Naive B cell (primary cell): ENCODE measurements at places on chromosomes 3 and 15.
A peak's percentile ranks its signal among the peaks of the same experiment; 100 is the strongest.

- H3K4me1 ChIP-seq, result peaks cover 11% of the 10 kb centered on the region
- H3K4me3 ChIP-seq, result no peak overlapping the region
- H3K27ac ChIP-seq, result no peak overlapping the region
- H3K36me3 ChIP-seq, result peaks cover 6% of the 10 kb centered on the region
- DNase-seq, result no peak
These were observed 52.3 kb downstream of the CTNNB1 start for GRCh38 chr3:41251593-41251992.

DNA sequence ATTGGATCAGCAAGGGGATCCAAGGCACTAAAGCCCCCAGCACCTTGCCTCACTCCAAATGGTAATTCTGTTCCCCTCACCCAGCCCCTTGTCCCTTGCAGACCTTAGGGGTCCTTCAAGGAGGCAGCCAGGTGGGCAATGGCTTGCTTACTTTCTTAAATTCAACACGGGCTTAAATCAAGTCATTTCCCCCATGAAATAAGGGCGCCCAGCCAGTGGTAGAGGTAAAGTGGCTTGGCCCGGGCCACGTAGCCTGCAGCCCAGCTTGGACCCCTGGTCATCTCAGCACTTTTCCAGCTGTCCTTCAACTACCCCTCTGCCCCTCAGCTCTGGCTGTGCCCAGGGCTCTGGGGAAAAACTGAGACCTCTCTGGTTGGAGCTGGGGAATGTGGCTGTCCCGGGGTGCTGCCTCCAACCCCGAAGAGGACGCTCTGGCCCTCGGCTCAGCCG is 1.2 kb downstream of the PSTPIP1 start:
- peaks cover 38% of the 10 kb centered on the region for H3K4me1 ChIP-seq
- peak overlapping the region; percentile 95 for H3K27ac ChIP-seq
- H3K27me3 ChIP-seq, result no peaks in the 10 kb centered on the region

DNA sequence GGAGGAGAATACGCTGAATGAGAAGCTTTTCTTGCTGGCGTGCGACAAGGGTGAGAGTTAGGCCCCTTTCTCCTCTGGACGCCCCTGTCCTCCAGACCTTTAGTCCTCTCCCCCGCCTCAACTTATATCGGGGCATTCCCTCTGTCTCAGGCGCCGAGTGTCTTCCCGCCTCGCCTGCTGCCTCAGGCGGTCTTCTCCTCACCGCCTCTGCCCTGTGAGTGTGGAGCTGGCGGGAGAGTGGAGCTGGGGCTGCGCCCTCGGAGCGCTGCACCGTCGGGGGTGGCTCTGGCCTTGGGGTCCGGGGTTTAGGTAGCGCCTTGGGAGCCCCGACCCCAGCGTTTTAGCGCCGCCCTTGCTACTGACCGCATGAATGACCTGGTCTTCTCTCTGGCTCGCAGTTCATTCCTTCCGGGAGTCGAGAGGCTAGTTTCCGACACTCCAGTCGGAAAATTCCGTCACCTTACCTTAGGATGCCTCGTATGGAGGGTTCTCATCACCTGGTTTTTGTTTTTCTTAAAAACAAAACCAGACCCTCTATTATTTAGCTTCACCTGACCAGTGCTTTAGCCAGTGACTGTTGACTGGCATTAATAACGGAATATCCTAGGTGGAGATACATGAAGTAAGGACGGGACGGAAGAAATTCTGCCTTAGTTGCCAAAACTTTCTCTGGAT is 985 bp downstream of the TRPC1 start:
- no peaks in the 10 kb centered on the region for H3K36me3 ChIP-seq
- peaks cover 13% of the 10 kb centered on the region for H3K27me3 ChIP-seq
- H3K4me1 ChIP-seq, result peaks cover 7% of the 10 kb centered on the region
- DNase-seq, result no peak
- H3K27ac ChIP-seq, result peak overlapping the region; percentile 78

DNA sequence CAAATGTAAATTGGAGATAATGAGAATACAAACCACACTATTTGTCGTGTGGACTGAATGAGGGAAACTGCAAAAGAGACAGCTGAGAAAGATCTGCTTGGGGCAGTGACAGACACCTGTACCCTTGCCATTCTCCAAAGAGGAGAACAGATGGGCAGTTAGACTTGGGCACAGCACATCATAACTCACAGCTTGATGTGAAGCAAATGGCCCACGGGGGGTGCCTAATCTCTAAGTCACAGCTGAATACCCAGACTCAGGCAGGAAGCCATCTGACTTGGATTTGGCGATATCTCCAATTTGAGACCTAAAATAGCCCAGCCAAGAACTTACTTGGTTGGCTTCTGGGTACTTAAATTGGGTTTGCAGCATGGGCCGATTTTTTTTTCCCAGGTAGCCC is 10.0 kb upstream of the SLC6A11 start:
- H3K4me3 ChIP-seq, result no peak overlapping the region
- peaks cover 26% of the 10 kb centered on the region for H3K27me3 ChIP-seq

DNA sequence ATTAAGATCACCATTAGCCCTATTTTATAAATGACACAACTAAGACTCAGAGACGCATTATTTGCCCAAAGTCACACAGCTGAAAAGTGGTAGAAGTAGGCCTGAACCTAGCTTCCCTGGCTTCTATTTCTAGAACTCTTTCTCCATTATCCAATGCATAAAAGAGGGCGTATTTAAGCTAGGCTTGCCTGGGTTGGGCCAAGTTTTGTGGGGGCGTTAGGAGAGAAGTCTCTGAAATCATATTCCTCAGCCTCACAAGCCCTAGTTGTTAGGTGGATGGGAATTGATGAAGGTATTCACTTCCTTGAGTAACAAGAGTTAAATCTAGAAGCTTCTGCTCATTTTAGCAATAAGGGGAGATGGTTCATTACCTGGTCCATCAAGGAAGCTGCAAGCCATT is 22.3 kb downstream of the TIMP4 start:
- no peaks in the 10 kb centered on the region for H3K36me3 ChIP-seq
- DNase-seq, result no peak
- H3K27me3 ChIP-seq, result peaks cover 16% of the 10 kb centered on the region
- H3K4me3 ChIP-seq, result no peak overlapping the region

- no peaks in the 10 kb centered on the region for H3K27me3 ChIP-seq
- peaks cover 12% of the 10 kb centered on the region for H3K4me1 ChIP-seq
- no peak for DNase-seq
- H3K4me3 ChIP-seq, result no peak overlapping the region
- H3K36me3 ChIP-seq, result no peaks in the 10 kb centered on the region
- H3K27ac ChIP-seq, result no peak overlapping the region
These were observed 55.8 kb upstream of the OSTN start for GRCh38 chr3:191143224-191143623.

GRCh38 chr3:62169906-62170660 is 203.3 kb downstream of the FEZF2 start:
- DNase-seq, result no peak
- H3K27ac ChIP-seq, result no peak overlapping the region
- no peaks in the 10 kb centered on the region for H3K36me3 ChIP-seq
- no peaks in the 10 kb centered on the region for H3K27me3 ChIP-seq

DNA sequence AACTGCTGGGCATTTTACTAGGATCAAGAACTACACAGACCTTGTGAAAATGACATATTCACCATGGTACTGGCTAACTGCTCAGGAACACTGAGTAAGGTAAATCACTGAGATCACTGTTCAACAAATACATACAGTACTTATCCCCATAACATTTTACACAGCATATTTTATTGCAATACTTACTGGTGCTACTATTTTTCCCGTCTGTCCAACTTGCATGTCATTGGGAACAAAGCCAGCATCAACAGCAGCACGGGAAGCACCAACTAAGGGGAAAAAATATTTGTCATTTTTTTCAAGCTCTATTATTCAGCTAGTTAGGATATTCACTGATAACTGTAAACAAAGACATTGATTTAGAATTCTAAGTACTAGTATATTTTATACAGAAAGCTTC is 37.0 kb downstream of the ETFA start:
- H3K27ac ChIP-seq, result no peak overlapping the region
- H3K4me1 ChIP-seq, result no peaks in the 10 kb centered on the region
- no peak for DNase-seq

DNA sequence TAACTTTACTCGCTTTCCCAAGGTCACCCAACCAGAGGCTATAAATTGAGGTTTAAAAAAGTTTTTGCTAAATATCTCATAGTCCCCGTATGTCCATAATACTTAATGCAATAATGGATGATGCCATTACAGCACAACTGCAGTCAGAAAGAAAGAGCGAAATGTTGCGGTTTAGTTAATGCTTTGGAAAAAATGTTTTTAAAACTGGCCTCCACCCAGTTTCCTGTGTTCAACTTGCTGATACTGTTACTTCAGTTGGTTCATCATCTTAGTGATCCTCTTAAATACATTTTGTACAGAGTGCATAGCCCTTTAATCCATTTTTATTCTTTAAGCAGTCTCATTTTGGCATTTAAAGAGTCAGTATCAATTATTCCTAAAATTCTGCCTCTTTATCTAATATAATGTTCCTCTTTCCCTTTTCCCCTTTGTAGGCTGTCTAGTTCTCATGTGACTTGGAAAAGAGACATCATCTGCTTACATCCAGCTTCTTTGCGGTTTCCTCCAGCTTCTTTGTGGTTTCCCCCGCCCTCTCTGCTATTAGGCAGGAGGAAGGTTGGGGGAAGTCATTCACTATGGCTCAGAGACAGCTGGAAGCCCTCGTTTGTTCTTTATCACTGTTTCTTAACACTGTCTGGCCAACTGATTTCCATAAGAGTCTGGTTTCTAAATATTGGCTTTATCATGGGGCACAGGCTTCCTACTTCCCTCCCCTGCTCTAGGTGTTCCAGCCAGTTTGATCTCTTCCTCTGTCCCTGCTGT is 154.3 kb downstream of the GOLIM4 start:
- no peak overlapping the region for H3K4me3 ChIP-seq
- no peak overlapping the region for H3K27ac ChIP-seq
- H3K36me3 ChIP-seq, result no peaks in the 10 kb centered on the region
- DNase-seq, result no peak

- H3K27me3 ChIP-seq, result no peaks in the 10 kb centered on the region
- H3K27ac ChIP-seq, result no peak overlapping the region
These were observed 579.0 kb upstream of the CBLB start for GRCh38 chr3:106447723-106448301.

GRCh38 chr3:173737167-173737808 is 339.7 kb downstream of the NLGN1 start:
- no peaks in the 10 kb centered on the region for H3K36me3 ChIP-seq
- no peak overlapping the region for H3K4me3 ChIP-seq
- no peaks in the 10 kb centered on the region for H3K27me3 ChIP-seq
- DNase-seq, result no peak
- no peak overlapping the region for H3K27ac ChIP-seq

GRCh38 chr15:100753503-100753902 is 126.1 kb upstream of the ALDH1A3 start:
- no peaks in the 10 kb centered on the region for H3K4me1 ChIP-seq
- no peak for DNase-seq
- H3K27me3 ChIP-seq, result peaks cover 38% of the 10 kb centered on the region
- no peak overlapping the region for H3K27ac ChIP-seq
- no peak overlapping the region for H3K4me3 ChIP-seq

GRCh38 chr3:193813501-193813830 is 220.5 kb downstream of the OPA1 start:
- no peak overlapping the region for H3K27ac ChIP-seq
- peaks cover 45% of the 10 kb centered on the region for H3K27me3 ChIP-seq
- DNase-seq, result no peak
